ENCODE measurements at places on chromosomes 5 and 9.
A peak's percentile ranks its signal among the peaks of the same experiment; 100 is the strongest.

- H3K36me3 ChIP-seq = no peaks in the 10 kb centered on the region
- H3K27me3 ChIP-seq = no peaks in the 10 kb centered on the region
- no peak for ATAC-seq
- no peaks in the 10 kb centered on the region for H3K4me1 ChIP-seq
- no peak overlapping the region for H3K27ac ChIP-seq
Measured at GRCh38 chr5:66958980-66959641, 237.5 kb downstream of the CD180 start.

DNA sequence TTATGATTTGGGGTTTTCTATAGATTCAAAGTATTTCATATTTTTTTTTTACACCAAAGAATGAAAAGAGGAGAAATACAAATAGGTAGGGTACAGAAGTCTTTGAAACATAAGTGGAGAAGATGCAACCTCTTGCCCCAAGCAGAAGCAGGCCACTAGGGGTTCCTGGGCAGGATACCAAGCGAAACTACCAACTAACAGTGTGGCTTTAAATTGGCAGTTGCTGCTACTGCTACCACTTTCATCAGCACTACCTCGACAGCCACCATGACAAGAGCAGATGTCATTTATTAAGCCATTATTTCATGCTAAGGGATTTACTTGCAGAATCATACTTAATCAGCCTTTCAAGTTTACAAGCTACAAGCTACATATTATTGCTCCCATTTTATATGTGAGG lies 288.1 kb downstream of the NR3C1 start:
- no peak for ATAC-seq
- no peaks in the 10 kb centered on the region for H3K27me3 ChIP-seq
- peak overlapping the region; percentile 70 for H3K27ac ChIP-seq
- peaks cover 36% of the 10 kb centered on the region for H3K4me1 ChIP-seq

DNA sequence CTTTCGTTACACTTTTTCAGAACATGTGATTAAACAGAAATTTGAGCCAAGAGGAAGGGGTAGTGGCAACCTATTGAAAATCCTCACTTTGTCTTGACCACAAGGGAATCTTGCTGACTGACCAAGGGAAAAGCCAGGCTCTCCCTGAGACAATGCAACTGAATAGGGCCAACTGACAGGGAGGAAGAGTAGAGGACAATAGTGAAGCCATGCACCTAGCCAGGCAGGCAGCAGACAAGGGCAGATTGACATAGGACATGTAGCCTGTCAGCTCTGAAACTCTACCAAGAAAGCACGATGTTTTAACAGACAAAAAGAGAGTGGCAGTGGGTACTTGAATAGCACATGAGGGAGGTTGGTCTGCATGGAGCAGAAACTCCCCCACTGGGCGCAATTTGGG lies 8.5 kb upstream of the TGFBR1 start:
- no peak overlapping the region for H3K27ac ChIP-seq
- H3K27me3 ChIP-seq = no peaks in the 10 kb centered on the region
- H3K4me3 ChIP-seq = no peak overlapping the region
- no peak for ATAC-seq
- no peaks in the 10 kb centered on the region for H3K4me1 ChIP-seq
- H3K36me3 ChIP-seq = no peaks in the 10 kb centered on the region

DNA sequence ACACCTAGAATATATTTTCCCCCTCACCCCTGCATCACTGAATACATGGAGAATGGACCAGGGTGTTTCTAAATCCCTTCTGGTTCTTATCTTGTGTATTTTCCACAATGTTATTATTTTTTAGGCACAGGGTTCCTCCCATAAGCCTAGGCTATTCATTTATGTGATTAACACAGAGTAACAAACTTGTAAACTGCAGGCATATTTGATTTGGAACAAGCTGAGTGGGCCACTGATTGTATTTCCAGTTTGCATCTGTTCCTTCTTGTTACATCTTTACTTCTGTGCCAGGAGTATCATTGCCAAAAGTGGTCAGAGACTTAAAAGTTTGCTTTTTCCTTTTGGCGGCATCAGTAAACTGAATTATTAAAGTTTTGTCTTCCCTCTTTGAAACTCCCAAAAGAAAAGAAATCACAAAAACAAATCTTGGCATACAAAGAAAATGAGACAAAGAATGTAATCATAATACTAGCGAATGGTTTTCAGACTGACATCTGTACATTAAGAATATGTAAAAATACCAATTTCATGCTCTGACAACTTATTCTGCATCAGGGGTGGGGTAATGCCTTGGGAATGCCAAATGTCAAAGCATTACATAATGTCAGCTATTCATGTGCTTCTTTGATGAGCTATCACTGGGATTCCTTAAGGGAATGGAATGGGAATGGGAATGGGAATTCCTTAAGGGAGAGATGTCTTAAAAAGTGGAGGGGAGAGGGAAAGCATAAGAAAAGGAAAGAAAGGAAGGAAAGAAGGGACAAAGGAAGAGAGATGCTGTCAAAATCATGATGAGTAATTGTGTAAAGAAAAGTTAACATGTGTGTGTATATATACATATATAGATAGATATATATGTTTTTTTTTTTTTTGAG lies 22.2 kb upstream of the PAX5 start:
- no peak overlapping the region for H3K4me3 ChIP-seq
- ATAC-seq = no peak
- no peaks in the 10 kb centered on the region for H3K27me3 ChIP-seq
- no peaks in the 10 kb centered on the region for H3K36me3 ChIP-seq
- H3K4me1 ChIP-seq = peaks cover 17% of the 10 kb centered on the region

DNA sequence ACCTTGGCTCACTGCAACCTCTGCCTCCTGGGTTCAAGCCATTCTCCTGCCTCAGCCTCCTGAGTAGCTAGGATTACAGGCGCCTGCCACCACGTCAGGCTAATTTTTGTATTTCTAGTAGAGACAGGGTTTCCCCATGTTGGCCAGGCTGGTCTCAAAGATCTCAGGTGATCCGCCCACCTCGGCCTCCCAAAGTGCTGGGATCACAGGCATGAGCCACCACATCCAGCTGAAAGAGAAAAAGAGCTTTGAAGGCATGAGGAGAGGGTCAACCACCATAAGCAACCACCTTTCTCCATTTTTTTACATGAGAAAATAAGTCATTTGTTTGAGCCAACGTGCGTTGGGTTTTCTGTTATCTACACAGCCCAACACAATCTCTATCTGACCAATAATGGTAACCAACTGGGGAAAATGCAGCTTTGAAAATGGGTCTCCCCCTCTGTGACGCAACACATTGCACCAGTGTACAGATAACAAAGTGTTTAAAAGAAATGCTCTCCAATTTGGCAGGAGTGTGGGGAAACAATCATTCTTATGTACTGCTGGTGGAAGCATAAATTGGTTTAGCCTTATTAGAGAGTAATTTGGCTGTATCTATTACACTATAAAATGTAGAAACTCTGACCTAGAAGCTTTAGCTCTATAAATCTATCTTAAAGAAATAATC lies 45.8 kb upstream of the ZBTB43 start:
- no peak overlapping the region for H3K27ac ChIP-seq
- ATAC-seq = no peak
- H3K4me3 ChIP-seq = no peak overlapping the region
- H3K4me1 ChIP-seq = no peaks in the 10 kb centered on the region

DNA sequence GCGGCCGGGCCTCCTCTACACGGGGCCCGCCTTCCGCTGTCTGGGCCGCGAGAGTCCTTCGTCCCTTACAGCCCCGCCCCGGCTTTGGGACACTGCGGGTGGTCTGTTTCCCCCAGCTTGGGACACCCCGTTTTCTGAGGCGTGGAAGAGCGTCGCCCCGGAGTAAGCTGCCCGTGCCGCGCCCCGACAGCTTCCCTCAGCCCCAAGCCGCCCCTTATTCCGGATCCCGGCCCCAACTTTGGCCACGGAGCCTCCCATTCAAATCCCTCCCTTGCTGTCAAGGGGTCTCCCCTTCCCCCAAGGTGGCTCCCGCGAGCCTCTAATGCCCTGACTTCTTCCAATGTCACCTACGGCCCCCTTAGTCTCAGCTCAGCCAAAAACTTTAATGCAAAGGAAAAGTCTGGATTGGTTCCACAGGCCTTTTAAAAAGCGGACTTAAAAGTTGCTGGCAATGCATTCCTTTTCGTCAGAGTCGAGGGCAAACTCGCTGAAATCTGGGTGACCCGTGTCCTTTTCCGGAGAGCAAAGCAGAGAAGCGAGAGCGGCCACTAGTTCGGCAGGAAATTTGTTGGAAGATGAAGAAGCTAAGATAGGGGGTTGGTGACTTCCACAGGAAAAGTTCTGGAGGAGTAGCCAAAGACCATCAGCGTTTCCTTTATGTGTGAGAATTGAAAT lies 19.8 kb downstream of the EXOSC2 start:
- H3K36me3 ChIP-seq = no peaks in the 10 kb centered on the region
- H3K27ac ChIP-seq = peak overlapping the region; percentile 90
- no peaks in the 10 kb centered on the region for H3K27me3 ChIP-seq
- no peak for ATAC-seq
- H3K4me3 ChIP-seq = peak overlapping the region; percentile 97
- H3K4me1 ChIP-seq = peaks cover 34% of the 10 kb centered on the region

GRCh38 chr9:98248737-98249474 lies 6.5 kb downstream of the TBC1D2 start:
- no peaks in the 10 kb centered on the region for H3K27me3 ChIP-seq
- ATAC-seq = no peak
- peaks cover 17% of the 10 kb centered on the region for H3K36me3 ChIP-seq
- no peak overlapping the region for H3K4me3 ChIP-seq

DNA sequence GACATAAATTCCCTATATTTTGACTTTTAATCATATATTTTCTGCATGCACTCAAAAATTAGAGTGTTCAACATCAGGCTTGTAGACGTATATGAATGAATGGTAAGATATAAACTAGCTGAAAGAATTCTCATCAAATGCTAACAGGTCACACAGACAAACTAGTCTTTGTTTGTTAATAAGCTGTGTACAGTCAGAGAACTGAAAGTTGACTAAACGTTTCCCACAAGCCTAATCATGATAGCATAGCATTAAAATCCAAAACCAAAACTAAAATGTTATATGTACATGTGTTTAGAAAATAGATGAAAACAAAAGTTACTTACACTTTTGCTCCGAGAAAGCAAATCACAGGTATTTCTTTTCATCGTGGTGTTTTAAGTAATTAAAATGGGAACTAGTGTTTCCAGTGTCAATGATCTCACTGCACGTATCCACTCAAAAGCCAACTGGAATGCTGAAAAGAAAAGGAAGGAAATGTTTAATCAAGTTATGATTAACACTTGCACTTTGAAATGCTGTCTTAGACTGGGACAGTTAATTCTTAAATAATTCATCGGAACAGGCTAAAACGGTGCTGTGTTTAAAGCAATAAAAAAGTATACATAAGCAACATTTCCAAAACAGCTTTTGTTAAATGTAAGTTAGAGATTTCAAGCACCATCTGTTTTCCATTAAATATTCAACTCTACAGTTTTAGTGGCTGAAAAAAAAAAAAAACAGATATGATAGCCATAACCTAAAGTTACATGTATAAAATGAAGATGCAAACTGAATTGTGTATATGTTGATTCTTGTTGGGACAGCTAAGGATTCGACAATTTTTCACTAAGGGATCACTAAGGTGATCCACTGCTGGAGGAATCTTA lies 291.9 kb upstream of the PDE4D start:
- H3K27me3 ChIP-seq = no peaks in the 10 kb centered on the region
- H3K36me3 ChIP-seq = no peaks in the 10 kb centered on the region
- no peak for ATAC-seq
- no peak overlapping the region for H3K4me3 ChIP-seq
- H3K27ac ChIP-seq = no peak overlapping the region

DNA sequence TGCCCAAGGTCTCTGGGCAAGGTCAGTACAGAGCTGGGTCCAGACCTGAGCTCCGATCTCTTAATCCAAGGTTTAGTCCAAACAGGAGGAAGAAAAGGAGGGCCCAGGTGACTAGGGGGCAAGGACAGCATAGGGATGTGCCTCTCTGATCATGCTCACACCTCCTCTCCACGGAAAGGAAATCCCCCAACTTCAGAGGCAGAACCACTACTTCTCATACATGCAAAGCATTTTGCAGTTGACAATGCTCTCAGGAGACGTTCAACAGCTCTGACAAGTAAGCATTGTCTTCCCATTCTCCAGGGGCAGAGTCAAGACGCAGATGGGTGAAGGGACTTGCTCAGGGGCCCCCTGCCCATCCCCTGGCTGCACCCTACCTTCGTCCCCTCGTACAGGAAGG lies 8.7 kb upstream of the CORO2A start:
- no peak overlapping the region for H3K4me3 ChIP-seq
- peaks cover 23% of the 10 kb centered on the region for H3K4me1 ChIP-seq
- peak; percentile 73 for ATAC-seq
- H3K27me3 ChIP-seq = no peaks in the 10 kb centered on the region
- peak overlapping the region; percentile 23 for H3K27ac ChIP-seq

GRCh38 chr5:175692996-175693710 lies 35.3 kb downstream of the HRH2 start:
- no peak for ATAC-seq
- H3K4me1 ChIP-seq = no peaks in the 10 kb centered on the region
- no peaks in the 10 kb centered on the region for H3K36me3 ChIP-seq
- no peak overlapping the region for H3K4me3 ChIP-seq
- peaks cover 65% of the 10 kb centered on the region for H3K27me3 ChIP-seq

DNA sequence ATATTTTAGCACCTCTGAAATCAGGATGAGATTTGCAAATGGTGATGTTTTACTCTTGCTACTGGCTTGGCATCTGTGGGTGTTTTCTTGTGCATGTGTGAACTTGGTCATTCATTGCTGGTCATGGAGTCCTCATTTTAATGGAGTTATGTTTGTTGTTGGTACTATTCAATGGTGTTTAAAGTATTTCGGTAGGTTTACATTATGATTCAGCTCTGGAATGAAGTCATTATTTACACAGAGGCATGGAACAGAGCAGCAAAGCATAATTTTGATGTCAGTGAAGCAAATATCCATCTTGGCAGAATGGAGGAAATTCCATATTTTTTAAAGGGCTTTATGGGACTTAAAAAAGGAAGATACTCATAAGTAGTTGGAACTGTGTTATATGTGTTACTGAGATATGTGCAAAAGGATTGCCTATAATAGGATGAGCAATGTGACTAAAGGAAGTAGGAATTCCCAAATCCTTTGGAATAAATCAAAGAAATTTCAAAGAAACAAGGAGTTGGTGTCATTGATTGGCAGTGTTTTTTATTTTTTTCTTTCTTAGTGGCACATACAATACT lies 147.4 kb downstream of the ACTBL2 start:
- H3K4me1 ChIP-seq = no peaks in the 10 kb centered on the region
- no peak overlapping the region for H3K4me3 ChIP-seq
- no peak for ATAC-seq

Measured in stimulated activated memory B cell treated with anti-CD40 and anti-IgM and Interleukin-4, amounts not matched to agents 10 μg/mL and 1 μg/mL and 100 μg/mL, for 72 hours (primary cell).